ENCODE measurements at places on chromosomes 2 and 18.

- no peak for DNase-seq
Measured at GRCh38 chr2:84276590-84277255, 182.4 kb downstream of the SUCLG1 start.

GRCh38 chr2:42096869-42097591 is 49.2 kb downstream of the PKDCC start:
- DNase-seq: no peak

GRCh38 chr18:63987743-63988142 is 17.9 kb downstream of the SERPINB8 start:
- DNase-seq: no peak

- DNase-seq: no peak
Measured at GRCh38 chr2:182069908-182070307, 84.3 kb downstream of the PPP1R1C start.

DNA sequence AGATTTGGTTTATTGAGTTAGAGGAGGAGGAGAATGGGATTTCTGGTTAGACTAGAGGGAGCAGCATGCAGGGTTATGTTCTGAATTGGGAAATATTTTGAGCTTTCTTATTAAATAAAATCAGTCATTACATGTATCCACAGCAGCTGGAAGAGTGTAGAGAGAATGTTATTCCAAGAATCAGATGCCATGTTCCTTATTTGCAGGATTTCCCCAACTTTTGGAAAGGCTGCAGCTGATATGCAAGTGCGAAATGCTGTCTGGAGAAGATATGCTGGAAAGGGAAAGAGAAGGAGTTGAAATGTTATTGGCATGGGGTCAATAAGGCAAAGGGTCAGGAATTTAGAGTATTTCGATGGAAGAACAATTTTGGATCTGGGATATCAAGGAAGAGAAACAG is 255.8 kb downstream of the MTX2 start:
- DNase-seq: no peak

- DNase-seq: no peak
Measured at GRCh38 chr2:105771836-105772235, 27.1 kb downstream of the NCK2 start.

GRCh38 chr2:158315000-158315399 is 141.6 kb downstream of the CCDC148 start:
- no peak for DNase-seq

DNA sequence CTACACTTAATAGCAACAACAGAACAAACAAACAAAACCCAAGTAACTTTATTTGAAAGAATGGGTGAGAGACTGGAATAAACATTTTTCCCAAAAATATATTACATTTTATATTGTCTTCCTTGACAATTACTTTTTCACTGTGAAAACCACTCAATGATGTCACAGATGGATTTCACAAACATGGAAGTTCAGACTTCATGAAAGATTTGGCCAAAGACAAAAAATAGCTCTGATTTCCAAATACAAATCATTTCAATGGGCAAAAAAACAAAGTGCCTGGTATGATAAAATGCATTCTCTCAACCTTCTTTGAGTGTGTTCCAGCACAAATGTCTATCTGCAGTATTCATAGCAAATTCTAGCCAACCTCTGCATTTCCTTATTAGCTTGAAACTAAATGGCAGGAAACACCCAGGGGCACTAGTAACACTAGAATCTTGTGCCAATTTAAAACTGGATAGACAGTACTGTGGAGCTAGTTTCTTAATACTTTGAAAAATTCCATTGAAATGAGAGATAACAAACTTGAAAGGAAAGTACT is 28.5 kb upstream of the NAPG start:
- no peak for DNase-seq

GRCh38 chr2:205887637-205888036 is 198.3 kb downstream of the INO80D start:
- DNase-seq: no peak

DNA sequence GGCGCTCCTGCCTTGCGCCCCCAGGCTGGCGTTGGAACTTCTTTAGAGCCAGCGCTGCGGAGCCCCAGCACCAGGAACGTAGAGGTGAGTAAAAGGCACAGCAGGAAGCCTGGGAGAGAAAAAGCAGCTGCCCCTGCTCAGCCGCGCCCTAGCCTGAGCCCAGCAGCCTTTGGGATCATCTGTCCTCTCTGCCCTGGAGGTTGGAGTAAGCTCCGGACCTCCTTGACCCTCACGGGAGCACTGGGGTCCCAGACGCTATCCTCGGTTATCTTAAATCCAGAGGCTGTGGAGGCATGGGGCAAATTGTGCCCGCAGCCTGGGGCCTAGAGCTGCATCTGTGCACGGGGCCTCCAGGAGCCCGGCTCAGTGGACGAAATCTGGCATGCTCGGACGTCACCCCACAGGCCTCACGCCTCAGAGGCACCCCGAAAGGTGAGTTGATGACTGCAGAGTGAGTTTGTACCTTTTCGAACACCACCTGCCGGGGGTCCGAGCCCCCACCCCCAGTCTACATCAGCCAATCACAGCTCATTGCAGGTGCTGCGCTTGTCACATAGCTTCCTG is 1.6 kb upstream of the SLC66A2 start:
- no peak for DNase-seq

DNA sequence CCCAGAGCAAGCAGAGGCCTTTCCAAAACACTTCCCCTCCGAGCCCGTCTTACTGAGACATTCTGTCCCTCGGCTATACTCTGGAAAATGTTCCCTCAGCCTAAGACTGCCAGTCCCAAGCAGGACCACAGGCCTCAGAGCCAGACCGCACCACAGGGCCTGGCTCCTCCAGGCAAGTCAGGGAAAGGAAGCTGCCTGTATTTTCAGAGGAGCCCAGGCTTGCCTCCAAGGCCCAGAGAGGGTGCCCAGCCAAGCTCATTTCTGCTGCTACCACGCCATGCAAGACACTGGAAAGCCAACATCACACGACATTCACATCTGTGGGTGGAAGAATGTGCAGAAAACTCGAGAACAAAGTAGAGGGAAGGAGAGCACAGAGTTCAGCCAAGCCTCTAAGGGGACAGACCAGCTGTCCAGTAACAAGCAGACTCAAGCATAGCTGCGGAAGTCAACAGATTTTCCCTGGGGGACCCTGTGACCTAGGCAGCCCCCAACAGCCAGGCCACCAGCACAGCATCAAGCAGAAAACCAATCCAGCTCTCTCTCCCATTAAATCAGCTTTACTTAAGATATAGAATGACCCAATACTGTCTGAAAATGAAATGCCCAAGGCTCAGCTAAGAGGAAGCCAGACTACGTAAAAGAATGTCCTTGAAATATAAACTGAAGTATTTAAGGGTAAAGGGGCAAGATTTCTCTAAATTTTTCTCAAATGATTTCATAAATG is 123.9 kb downstream of the ZFP36L2 start:
- DNase-seq: no peak

DNA sequence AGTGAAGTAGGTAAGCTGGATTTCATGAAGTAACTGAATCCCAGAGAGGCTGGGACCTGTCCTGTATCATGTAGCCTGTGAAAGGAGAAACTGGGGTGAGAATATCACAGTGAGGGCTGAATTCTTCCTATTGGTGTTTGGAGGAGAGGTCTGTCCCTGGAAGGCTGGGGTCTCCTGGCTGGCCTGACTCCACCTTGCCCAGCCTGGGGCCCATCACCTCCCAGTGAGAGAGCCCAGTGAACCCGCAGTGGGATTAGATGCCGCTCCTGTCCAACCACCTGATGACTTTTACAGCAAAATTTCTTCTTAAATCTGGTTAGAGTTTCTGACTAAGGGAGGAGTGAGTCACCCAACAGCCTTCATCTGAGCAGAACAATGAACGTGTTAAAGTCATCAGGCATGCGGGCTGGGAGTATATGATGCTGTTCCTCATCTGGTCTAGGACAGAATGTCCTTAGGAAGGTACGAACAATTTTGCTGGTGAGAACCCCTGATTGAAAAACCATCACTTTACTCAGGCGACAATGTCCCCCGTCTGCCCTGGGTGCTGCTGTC is 152.9 kb downstream of the LPIN1 start:
- DNase-seq: no peak

DNA sequence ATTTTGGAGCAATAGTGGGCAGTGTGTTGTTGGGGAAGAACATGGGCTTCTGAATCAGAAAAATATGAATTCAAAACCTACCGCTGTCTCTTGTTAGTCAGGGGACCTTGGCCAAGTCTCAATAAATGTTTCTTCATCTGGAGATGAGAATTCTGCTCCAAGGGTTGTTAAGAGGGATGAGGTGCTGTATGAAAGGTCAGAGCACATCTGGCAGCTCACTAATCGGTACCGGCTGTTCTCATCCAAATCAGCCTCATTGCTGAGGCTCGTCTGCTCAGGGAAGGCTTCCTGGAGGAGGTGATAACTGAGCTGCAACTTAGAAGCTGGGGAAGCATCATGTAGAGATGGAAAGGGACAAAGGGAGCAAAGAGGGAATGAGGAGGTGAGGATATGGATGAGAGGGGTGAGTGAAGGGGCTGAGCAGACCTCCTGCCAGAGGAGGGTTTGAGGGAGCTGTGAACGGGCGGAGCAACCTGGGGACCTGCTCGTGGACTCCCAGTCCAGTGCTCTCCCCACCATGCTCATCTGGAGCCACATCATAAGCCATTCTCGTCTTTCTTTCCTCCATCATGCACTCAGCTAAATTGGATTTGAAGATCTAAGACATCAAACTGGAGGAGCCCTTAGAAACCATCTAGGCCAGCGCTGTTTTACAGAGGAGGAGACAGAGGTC is 47.4 kb downstream of the GREB1 start:
- DNase-seq: no peak

DNA sequence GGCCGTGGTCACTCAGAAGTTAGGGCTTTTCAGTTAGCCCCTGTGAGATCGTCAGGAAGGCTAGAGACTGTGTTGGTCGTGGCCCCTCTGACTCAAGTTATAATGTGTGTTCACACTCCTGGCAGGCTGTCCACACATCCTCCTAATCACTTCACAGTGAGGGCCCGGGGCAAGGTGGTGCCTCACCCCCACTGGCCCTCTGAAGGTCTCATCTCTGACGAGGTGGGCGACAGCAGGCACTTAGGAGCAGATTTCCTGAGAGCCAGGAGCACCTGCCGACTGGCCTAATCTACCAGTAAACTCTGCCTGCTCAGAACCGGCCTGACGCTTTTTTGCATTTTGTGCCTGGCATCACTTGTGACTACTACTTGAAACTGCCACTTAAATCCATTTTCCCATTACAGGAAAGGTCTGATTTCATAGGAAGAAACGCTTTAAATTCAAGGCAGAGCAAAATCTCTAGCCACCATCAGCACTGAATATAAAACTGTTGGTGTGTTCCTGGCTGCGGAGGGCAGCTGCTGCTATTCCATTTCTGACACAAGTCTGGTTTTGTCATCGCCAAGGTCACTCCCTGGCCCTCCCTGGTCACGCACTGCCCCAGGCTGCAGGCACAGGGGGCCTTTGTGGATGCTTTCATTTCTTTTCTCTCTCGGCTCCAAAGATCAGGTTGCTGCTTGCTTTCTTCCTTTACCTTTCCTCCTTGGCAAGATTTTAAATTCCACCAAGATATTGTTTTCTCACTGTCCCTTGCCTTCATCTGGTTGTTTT is 48.0 kb downstream of the RAB12 start:
- DNase-seq: no peak

GRCh38 chr2:184530959-184531358 is 67.4 kb upstream of the ZNF804A start:
- DNase-seq: no peak
